ENCODE measurements at places on chromosomes 13 and 19.
A peak's percentile ranks its signal among the peaks of the same experiment; 100 is the strongest.

DNA sequence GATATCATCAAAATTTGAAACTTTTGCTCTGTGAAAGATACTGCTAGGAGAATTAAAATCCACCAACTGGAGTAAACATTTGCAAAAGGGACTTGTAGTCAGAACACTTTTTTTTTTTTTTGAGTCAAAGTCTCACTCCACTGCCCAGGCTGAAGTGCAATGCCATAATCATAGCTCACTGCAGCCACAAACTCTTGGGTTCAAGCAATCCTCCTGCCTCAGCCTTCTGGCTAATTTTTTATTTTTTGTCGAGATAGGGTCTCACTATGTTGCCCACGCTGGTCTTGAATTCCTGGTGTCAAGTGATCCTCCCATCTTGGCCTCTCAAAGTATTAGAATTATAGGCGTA is 9.7 kb downstream of the ELAVL1 start:
- DNase-seq: no peak

- no peak for DNase-seq
These were observed at the start of gene LYL1 for GRCh38 chr19:13102666-13103580. Gene LYL1 (minus strand): TSS chr19:13102858. CDS start chr19:13101171, 1,687 bp downstream.

DNA sequence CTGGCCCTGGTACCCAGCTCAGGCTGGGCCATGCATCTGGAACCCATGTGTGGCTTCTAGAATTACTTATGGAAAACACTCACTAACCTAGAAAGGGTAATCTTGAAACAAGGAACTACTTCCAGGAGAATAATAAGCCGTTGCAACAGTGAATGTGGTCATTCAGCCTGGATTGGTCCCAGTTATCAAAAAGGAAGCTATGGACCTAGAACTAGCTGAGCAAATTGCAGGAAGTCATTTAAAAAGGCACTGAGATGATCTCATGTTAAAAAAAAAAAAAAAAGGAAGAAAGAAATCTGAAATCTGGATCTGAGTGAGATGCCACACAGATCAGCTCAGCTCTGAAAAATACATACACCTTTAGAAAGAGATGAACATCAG is 59.6 kb downstream of the DCT start:
- no peak for DNase-seq

- no peak for DNase-seq
These were observed 3.3 kb downstream of the LYL1 start for GRCh38 chr19:13099073-13099999.

- DNase-seq: no peak
These were observed 36.5 kb upstream of the TSHZ3 start for GRCh38 chr19:31385744-31386143.

GRCh38 chr13:24254146-24254841 is 55.1 kb upstream of the C1QTNF9 start:
- no peak for DNase-seq

- peak; percentile 23 for DNase-seq
These were observed 2.3 kb upstream of the ZNRF4 start for GRCh38 chr19:5452594-5453565.

DNA sequence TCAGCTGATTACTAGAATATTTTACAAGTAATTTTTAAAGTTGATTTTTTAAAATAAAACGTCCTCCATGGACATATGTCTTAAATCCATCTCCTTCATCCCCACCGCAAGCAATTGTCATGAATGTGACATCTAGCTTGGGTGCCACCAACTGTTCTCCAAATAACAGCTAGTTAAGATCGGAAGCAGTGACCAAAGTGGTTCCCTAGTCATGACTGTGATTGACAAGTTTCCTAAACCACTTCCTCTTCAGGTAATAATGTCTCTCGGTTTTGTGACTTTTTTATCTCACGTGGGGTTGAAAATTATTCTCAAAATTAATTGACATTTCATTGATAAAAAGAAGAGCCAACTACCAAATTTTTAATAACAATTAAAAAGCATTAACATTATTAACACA is 135.3 kb upstream of the MIR17HG start:
- no peak for DNase-seq

DNA sequence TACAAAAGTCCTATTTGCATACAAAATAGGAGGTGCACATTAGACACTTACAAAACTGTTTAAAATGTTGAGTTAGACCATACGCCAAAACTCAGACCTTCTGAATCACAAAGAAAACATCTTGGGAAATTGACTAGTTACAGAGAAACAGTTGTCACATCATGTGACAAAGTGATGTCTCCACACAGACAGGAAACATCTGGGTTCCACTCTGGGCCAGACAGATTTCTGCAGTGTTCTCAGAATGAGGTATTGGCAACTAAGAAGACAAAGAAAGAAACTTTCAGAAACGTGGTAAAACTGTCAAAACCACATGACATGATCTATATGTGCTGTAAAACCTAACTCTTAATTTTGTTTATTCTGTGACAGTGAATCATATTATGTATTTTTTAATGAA is 6.7 kb downstream of the ZNF793 start:
- DNase-seq: no peak

DNA sequence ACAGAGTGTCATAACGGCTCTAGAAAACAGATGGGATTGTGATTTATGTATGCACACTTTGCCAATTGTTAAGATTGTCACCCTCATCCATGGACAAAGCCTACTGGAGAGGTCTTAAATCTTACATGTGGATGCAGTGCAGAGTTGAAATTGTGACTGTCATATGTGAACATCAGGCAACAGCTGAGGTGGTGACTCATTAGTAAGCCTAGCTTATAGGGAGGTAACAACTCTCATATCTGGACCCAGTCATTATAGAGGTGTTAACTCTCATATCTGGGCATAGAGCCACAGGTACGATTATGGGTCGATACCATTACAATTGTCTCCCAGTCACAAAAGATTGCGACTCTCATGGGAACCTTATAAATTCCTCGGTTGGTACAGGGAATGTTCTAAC is 29.8 kb upstream of the ZNF254 start:
- no peak for DNase-seq

DNA sequence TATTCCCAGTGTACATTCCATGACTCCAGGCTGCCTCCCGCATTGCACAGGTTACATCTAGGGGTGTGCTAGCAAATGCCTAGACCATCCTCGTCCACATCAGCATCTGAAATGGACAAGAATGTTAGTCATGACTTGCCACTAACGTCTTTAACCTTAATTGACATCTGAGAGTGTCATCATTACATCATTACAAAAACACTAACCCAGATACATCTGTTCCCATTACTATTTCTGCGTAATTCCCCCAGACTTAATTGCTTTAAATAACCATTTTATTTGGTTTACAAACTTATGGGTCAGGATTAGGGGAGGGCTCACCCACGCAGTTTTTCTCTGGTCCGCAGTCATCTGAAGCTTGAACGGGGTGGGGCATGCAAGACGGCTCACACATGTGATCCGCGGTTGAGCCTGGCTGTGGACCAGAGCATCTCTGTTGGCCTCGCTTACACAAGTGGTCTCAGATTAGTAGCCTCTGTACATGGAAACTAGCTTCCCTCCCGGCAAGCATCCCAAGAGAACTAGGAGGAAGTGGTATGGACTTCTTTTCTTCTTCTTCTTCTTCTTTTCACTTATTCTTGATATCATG is 15.9 kb downstream of the KL start:
- no peak for DNase-seq

DNA sequence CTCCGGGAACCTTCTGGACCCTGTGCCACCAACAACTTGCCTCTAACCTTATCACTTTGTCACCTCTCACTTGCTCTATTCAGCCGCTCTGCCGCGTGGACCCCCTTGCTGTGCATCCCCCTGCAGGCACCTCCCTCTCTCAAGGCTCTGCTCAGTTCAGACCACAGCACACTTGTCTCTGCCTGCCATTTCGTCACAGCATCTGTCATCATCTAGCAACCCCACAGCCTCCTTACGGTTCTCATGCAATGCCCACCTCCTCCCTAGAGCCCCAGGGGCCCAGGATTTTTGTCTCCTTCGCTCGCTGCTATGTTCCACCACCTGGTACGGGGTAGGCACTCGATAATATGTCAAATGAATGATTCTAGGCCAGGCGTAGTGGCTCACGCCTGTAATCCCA is 4.8 kb downstream of the HAUS8 start:
- DNase-seq: no peak
